ENCODE measurements at places on chromosomes 5 and 9.

- no peak for DNase-seq
Observed at GRCh38 chr5:80142996-80143395, 107.8 kb downstream of the THBS4 start.

- no peak for DNase-seq
Observed at GRCh38 chr5:145826895-145827674, 8.1 kb downstream of the PRELID2 start.

DNA sequence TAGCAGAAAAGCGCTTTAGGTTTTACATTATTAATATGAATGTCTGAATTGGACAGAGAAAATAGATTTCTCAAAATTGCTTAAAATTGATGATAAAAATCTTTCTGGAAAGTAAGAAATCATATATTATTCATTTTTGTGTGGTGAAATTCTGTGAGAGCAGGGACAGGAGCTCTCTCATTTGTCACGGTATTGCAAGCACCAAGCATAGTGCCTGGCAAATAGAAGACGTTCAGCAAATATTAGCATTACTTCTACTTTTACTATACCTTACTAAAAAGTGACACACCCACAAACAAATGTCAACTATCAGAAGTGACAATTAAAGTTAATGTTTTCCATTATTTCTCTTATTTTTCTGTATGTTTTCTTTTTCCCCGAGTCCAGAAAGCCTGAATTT is 69.1 kb downstream of the XRCC4 start:
- DNase-seq, result no peak

DNA sequence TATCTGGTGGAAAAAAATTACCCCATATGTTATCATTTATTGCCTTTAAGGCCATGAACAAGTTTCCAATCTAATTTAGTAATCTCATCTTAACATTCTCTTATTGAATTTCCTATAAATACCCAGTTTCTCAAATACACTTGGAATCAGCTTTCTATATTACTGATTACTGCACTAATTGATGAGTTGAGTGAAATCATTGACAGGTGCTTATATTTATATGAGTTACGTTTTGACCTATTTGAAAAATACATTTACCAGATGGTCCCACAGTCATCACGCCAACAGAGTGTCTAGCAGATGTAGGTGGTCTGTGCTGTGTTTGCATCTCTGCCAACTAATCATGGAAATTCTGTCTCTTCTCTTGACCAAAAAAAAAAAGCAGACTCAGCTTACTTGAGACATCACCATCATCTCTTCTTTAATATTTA is 307.3 kb upstream of the NREP start:
- DNase-seq, result no peak

GRCh38 chr5:126531543-126532120 is 63.4 kb downstream of the ALDH7A1 start:
- no peak for DNase-seq

- no peak for DNase-seq
Observed at GRCh38 chr9:109249615-109250014, 71.2 kb downstream of the EPB41L4B start.

- no peak for DNase-seq
Observed at GRCh38 chr5:144196612-144197011, 25.9 kb downstream of the KCTD16 start.

DNA sequence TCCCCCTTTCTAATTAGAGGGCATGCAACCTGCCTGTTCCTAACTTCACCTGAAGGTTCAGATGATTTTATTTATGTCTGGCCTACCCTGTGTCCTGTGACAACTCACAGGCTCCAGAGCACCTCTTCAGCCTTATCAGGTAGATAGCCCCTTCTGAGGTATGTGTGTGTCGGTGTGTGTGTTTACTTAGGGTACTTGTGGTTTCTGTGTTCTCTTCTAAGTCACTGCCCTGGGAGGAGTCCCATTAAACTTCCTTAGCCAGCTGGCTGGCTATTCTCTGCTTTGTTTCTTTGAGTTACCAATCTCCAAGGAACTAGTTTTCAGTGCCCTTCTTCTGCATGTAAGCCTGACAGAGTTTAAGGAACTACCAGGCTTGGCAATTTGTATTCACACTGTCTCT is 74.9 kb downstream of the UNC13B start:
- DNase-seq, result no peak

DNA sequence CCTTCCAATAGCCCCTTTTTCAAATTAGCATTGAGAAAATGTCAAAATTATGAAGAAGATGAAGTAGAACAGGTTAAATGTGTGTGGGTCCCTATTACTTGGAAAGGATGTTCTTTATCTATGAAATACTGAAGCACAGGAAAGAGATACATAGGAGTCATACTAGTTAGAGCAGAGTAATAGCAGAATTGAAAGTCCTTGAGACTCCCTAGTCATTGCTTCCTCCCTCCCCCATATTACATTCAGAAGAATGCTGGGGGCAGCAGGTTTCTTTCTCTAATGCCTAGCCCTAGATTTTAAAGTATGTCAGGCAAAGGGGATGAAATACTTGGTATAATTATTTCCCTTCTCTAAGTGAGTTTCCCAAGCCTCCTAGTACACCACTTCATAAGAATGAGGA is 4.4 kb downstream of the ZCCHC9 start:
- no peak for DNase-seq

DNA sequence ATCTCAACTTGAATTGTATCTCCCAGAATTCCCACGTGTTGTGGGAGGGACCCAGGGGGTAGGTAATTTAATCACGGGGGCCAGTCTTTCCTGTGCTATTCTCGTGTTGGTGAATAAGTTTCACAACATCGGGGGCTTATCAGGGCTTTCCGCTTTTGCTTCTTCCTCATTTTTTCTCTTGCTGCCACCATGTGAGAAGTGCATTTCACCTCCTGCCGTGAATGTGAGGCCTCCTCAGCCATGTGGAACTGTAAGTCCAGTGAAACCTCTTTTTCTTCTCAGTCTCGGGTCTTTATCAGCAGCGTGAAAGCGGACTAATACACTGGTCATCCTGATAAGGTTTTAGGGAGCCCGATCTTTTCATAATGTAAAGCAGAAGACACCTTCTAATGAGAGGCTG is 687.0 kb upstream of the FTMT start:
- no peak for DNase-seq

DNA sequence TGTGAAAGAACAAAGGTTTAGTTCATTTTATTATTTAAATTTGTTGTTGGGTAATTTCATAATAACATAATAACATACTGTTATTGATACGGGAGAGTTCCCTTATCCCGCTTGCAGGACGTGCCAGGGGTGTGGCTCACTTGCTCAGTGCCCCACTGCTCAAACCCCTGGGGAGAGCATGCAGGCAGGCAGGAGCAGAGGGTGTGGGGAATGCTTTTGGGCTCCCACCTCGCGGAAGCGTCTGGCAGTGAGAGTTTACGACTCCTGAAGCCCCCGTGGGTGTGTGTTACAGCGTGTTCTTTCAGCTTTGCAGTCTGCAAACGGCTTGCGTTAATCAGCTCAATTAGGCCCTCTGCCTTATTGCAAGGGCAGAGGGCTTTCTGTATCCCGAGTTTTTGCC is 675.9 kb downstream of the SEMA5A start:
- no peak for DNase-seq

GRCh38 chr9:127085186-127085585 is 37.2 kb downstream of the ANGPTL2 start:
- no peak for DNase-seq

GRCh38 chr5:112584781-112585180 is 152.9 kb upstream of the APC start:
- no peak for DNase-seq

DNA sequence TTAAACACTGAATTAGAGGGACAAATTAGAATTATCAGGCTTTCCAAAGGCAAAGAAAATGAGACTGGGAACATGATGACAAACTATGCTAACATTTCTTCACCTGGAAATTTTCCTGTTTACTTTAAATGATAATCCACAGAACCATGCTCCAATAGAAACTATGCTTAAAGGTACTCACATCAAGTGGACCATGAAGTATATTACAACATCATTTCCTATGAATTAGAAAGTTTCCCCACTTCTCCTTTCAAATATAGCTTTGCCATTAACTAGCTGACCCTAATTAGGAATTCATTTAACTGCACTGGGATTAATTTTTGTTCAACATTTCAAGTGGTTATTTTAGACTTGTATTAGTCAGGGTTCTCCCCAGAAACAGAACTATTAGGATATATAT is 81.4 kb downstream of the DTWD2 start:
- no peak for DNase-seq

DNA sequence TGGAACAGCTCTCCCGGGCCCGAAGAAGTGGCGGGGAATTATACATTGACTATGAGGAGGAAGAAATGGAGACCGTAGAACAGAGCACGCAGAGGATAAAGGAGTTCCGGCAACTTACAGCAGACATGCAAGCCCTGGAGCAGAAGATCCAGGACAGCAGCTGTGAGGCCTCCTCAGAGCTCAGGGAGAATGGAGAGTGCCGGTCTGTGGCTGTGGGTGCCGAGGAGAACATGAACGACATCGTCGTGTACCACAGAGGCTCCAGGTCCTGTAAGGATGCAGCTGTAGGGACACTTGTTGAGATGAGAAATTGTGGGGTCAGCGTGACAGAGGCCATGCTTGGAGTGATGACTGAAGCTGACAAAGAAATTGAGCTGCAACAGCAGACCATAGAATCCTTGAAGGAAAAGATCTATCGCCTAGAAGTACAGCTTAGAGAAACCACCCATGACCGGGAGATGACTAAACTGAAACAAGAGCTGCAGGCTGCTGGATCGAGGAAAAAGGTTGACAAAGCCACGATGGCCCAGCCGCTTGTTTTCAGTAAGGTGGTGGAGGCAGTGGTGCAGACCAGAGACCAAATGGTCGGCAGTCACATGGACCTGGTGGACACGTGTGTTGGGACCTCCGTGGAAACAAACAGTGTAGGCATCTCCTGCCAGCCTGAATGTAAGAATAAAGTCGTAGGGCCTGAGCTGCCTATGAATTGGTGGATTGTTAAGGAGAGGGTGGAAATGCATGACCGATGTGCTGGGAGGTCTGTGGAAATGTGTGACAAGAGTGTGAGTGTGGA is 129.5 kb upstream of the DMRT1 start:
- DNase-seq, result no peak

GRCh38 chr9:136619742-136620440 is 42.8 kb upstream of the EGFL7 start:
- no peak for DNase-seq

DNA sequence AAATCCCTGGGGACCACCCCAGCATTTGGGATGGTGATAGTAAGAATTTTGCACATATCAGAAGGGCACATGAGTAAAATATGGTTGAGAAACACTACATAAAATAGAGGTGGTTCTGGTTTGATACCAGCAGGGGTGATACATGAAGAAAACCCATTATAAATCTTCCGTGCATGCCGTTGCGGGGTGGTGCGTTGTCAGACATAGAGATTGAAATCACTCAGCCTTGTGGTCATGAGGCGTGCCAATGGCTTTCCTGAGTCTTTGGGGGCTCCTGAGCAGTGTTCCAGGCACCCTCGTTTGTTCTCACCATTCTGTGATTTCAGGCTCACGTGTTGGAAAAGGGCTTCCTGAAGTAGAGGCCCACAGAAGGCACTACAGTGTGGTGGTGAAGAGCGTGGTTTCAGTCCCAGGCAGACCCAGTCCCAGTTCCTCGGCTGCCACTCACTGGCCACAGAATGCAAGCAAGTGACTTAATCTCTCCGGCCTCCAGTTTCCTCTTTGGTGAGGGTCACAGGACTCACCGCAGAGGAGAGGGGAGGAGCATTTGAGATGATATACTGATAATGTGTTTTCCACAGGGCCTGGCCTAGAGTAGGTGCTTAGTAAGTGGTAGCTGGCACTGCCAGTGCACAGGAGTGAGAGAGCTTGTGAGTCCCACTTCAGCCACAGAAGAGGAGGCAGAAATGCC is 20.5 kb upstream of the GLRX start:
- DNase-seq, result peak; percentile 11

DNA sequence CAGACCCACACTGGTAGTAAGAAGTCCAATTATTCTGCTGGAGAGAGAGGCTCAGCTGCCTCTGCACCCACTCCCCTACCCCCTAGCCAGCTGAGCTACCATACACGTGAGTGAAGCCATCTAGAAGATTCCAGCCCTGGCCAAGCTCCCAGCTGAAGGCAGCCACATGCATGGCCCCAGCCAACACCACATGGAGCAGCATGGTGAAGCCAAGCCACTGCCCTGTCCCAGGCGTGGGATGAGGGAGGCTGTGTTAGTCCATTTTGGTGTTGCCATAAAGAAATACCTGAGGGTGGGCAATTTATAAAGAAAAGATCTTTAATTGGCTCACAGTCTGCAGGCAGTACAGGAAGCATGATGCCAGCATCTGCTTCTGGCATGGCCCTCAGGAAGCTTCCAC is 20.0 kb upstream of the VDAC1 start:
- DNase-seq, result no peak

- DNase-seq, result no peak
Observed at GRCh38 chr9:87285183-87285850, 212.3 kb upstream of the DAPK1 start.

GRCh38 chr5:124889850-124890249 is 143.4 kb upstream of the ZNF608 start:
- DNase-seq, result no peak

DNA sequence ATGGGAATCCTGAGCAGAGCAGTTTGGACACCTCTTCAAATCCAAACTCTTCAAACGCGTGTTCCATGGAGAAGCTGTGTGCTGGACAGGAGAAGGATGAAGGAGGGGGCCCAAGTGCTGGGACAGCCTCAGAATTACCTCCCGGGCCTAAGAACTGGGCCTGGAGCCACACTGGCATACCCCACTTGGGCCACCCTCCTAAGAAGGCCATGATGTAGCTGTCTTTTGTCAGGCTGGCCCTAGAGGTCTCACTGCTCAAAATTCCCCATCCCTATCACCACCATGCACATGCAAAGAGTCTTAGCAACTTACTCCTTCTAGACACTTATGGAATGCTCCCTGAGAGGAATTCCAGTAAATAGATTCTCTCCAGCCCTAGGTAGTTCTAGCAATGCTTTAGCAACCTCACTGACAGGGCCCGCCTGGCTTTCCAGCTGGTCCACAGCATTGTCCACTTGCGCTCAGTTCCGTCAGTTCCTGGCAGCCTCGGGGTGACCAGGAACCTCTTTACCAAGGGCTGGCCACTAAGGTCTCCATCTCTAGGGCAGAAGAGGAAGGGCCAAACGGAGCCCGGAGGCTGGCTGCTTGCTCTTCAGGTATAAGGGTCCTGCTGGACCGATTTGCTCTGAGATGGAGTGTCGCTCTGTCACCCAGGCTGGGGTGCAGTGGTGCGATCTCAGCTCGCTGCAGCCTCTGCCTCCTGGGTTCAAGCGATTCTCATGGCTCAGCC is 75.3 kb downstream of the RGS3 start:
- no peak for DNase-seq

GRCh38 chr5:67577424-67577823 is 380.8 kb upstream of the CD180 start:
- no peak for DNase-seq

DNA sequence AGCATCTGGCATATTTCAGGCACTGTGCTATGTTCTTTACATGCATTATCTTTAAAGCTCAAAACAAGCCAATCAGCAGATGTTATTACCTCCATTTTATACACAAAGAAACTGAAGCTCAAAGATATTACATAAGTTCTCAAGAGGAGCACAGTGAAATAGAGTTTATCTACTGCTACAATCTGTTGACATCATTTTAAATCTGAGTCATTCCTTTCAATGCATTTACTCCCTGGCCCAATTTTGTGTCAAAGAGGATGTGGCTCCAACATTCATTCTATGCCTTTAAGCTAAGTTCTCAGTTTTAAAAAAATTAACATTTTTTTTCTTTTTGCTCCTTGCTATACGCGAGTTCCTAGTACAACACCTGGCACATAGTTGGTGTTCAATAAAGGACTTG is 486.3 kb upstream of the ZNF462 start:
- DNase-seq, result no peak

- DNase-seq, result no peak
Observed at GRCh38 chr5:179731791-179732411, 721 bp upstream of the MAML1 start.

- DNase-seq, result no peak
Observed at GRCh38 chr5:139949710-139950109, 93.4 kb downstream of the NRG2 start.

Data from effector CD8-positive, alpha-beta T cell (primary cell).